ENCODE measurements at places on chromosomes 7 and 10.

DNA sequence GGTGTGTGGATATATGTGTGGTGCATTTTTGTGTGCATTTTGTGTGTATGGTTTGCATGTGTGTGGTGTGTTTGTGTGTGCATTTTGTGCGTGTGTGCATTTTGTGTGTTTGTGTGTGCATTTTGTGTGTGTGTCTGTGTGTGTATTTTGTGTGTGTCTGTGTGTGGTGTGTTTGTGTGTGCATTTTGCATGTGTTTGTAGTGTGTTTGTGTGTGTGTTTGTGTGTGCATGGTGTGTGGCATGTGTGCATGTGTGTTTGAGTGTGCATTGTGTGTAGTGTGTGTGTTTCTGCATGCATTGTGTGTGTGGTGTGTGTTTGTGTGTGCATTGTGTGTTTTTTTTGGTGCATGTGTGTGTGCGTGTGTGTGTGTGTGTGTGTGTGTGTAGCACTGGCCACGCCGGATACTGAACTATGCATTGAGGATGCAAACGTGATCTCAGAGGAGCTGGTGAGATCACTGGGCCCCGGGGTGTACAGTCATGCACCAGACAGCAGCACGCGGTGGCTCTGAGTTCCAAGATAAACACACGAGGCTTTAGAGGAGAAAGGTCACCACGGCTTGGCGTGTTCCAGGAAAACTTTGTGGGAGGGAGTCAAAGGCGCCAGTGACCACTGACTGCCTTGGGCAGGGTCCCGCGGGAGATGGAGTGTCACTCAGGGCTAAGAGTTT is 106.6 kb upstream of the SHH start:
- DNase-seq = no peak

GRCh38 chr7:84009051-84009450 is 185.5 kb downstream of the SEMA3A start:
- DNase-seq = no peak

DNA sequence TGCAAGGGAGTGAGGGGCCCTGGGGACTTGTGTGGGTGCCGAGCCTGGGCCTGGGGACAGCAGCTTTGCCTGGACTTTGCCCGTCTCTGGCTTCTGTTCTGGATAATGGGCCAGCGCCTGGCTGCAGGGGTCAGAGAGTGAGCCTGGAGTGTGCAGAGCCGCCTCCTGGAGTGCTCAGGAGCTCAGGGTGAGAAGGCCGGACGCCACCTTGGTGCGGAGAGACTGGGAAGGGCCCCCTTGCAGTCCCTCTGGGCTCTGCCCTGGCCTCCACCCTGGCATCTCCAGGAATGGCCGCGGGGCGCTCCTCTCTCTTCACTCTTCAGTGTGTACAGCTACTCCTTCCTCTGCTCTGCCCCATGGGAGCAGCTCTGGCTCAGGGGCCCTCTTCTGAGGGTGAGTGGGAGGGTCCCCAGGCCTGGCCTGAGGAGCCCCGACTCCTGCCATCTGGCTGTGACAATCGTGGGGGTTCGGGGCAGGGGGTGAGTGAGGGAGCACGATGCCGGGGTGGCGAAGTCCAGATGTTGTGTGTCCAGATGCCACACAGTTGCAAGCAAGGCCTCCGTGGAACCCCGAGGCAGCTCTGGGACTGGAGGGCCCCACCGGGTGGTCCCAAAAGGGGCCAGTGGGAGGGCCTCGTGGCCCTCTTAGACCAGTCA is 187.1 kb downstream of the DNAJB6 start:
- DNase-seq = no peak

DNA sequence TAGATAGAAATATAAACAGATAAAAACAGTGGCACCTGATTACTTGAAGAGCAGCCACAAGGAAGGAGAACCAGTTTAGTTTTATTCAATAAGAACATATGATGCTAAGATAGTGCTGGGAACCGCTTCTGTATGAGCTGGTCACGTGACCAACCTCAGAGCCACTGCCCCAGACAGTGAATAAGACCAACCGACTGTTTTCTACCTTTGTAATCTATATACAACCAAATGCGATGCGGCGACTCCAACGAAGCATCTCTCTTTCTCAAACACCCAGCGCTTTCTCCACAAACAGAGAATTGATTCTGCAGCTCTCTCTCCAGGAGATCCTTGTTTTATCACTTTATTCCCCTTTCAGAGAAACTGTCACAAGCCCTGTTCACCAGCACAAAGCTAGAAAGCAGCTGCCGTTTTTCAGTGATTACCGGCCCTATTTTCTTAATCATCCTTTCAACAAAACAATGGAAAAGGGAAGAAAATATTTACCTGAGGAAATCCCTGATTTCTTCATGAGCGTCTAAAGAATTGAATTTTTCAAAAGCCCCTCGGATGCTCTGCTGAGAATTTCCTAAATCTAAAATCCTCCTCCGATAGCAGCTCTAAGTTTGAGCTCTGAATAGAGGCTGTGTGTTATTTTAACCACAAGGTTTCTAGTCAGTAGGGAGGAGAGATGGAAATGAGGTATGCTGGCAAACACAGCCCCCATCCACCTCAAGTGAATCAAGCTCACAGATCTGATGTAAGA is 55.7 kb upstream of the JCAD start:
- DNase-seq = no peak

DNA sequence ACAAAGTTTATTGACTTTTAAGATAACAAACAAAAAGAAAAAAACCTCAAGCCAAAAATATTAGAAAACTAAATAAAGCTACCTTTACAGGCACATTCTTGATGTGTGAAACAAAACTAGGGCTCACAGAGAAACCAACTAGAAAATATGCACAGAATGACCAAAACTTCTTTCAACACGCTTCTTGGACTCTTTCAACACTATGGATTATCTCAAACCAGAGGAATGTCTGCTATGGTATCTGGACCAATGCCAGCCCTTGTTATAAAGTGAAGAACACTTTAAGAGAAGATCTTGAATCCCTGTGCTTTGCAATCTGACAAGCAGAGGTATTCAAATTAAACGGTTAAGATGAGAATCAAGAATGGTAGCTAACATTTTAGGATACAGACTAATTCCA is 76.6 kb downstream of the DNAJC1 start:
- no peak for DNase-seq

GRCh38 chr10:62870866-62871265 is 54.7 kb upstream of the EGR2 start:
- DNase-seq = no peak

- DNase-seq = no peak
These were observed 11.3 kb downstream of the ADAMTS14 start for GRCh38 chr10:70683601-70683934.

- no peak for DNase-seq
These were observed 6.2 kb upstream of the FRAT1 start for GRCh38 chr10:97312897-97313296.

GRCh38 chr10:125816548-125816947 is 6.5 kb downstream of the UROS start:
- no peak for DNase-seq

DNA sequence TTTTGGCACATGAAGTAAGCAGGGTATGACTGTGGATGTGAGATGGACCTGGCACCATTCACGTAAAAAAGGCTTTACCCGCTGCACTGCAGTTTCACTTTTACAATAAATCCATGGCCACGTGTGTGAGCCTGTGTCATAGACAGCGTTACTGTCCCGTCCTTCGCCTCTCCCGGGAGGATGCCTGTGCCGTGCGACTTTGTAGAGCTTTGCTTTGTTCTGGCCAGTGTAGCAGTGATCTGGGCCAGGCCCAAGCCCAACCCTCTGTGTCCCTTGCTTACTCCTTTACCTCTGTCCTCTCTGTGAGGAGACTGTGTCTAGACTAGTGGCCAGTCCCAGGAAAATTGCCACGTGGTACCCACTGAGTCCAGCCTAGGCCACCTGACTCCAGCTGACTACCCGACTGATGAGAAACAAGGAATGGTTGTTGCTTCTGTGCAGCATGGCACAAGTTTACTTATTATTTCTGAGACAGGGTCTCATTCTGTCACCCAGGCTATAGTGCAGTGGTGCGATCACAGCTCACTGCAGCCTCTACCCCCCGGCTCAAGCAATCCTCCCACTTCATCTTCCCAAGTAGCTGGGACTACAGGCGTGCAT is 48.1 kb downstream of the JAKMIP3 start:
- DNase-seq = no peak

DNA sequence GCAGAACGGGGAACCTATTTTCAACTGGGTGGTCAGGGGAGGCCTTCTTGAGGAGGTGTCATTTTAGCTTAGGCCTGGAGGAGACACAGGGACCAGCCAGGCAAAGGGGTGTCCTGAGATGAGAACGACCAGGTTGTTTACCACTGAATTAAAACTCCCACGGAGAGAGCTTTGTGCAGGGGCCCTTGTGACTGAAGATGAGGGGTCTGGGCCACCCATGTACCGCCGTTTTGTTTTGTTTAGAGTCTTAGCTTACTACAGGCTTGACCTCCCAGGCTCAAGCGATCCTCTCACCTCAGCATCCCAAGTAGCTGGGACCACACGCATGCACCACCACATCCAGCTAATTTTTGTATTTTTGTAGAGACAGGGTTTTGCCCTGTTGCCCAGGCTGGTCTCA is 80.4 kb downstream of the FAM171A1 start:
- DNase-seq = no peak

DNA sequence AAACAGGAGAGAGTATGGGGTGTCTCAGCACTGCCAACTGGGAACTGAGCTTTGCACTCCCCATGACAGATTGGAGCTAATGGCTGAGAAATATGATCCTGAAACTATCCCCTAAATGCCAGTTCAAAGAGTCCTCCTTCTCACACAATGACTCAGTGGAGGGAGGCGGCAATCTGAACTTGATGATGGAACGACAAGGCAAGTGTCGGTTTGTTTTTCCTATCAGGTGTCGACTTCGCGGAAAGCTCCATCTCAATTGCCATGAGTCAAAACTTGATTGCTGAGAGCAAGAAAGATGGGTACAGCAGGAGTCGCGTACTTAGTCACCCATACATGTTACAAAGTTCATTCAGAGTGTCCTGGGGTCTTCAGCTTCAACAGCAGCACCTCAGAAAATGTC is 52.5 kb downstream of the NPY start:
- no peak for DNase-seq

GRCh38 chr10:79274279-79275104 is 72.8 kb upstream of the PPIF start:
- no peak for DNase-seq

DNA sequence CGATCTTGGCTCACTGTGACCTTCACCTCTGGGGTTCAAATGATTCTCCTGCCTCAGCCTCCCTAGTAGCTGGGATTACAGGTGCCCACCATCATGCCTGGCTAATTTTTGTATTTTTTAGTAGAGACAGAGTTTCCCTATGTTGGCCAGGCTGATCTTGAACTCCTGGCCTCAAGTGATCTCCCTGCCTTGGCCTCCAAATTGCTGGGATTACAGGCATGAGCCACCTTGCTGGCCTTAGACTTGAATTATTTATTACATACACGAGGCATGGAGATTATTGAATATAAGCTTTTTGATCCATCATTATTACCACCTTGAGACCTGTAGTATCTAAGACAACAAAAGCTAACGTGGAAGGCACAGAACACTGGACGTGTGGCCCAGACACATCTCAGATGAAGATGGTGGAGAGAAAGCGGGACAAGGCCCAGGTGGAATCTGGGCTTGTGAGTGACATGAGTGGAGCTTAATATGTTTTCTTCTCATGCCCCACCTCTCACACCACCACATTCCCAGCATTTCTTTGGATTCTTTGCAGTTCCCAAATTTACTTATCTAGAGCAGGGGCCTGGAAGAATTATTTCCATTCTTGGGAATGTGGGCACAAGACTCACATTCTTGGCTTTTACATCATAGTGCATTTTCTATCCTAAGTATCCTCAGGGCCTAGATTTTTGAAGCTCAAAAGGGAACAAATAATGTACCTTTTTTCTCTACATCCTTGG is 76.6 kb downstream of the SUGCT start:
- no peak for DNase-seq

GRCh38 chr10:51001587-51001986 is 72.7 kb upstream of the PRKG1 start:
- no peak for DNase-seq

DNA sequence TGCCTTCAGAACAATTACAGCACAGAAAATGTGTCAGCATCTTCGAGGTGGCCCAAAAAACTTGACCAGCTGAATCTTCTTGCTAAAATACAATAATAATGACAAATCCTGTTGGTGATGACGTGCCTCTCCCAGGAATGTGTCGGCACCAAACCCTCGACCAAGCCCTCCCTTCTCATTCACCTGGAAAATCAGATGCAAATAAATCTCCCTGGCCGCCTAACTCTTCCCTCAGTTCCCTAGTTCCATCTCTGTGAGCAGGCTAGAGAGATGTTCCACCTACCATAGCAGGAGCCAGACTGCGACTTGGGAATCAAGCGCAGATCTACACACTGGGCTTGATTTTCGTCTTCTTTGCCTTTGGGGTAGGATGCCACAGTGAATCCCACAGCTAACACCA is 4.1 kb downstream of the PRSS1 start:
- DNase-seq = no peak

DNA sequence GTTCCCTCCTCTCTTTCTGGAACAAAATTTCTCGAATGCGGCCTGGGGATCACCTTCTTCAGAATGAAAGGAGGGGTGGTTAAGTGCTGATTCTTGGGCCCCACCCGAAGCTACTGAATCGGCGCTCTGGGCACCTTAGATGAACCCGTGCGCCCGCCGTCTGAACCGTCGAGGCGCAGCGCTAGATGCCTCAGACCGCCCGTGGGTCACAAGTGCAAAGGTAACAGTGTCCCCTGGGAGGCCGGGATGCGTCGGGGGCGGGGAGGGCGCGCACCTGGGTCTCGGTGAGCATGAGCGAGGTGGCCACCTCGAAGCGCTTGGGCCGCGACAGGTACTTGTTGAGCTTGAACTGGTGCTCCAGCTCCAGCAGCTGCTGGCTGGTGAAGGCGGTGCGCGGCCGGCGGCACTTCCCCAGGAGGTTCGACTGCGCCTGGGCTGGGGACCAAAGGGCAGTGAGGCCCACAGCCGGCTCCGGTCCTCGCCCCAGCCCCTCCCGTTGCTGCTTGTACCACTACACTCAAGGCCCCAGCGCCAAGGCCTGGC is 4.2 kb downstream of the MNX1 start:
- no peak for DNase-seq

DNA sequence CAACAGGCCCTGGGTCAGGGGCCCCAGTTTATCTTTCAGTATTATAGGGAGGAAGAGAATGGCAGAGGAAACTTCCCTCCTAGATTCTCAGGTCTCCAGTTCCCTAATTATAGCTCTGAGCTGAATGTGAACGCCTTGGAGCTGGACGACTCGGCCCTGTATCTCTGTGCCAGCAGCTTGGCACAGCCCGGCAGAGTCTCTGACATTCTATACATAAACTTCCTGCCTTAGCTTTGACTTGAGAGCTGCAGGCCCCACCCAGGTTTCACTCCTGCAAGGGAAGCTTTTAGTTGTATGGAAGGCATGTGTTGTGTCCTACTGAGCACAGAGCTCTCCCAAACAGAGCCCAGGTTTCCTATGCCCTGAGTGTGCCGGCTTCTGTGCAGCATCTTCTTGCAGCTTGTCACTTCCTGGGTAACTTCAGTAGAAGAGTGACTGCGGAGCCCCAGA is 205.6 kb upstream of the PRSS58 start:
- DNase-seq = no peak

- DNase-seq = no peak
These were observed 24.9 kb downstream of the INSIG1 start for GRCh38 chr7:155322530-155322929.

Data from stimulated activated CD8-positive, alpha-beta memory T cell treated with anti-CD3 and anti-CD28 coated beads, Interleukin-7, amount 100 ng/mL, for 24 hours (primary cell).